Activated CD8-positive, alpha-beta memory T cell treated with anti-CD3 and anti-CD28 coated beads for 4 hours (primary cell): ENCODE measurements at places on chromosomes 6 and 20.
A peak's percentile ranks its signal among the peaks of the same experiment; 100 is the strongest.

- DNase-seq: peak; percentile 47
Observed at GRCh38 chr20:45971425-45971674, 653 bp downstream of the ZNF335 start.

DNA sequence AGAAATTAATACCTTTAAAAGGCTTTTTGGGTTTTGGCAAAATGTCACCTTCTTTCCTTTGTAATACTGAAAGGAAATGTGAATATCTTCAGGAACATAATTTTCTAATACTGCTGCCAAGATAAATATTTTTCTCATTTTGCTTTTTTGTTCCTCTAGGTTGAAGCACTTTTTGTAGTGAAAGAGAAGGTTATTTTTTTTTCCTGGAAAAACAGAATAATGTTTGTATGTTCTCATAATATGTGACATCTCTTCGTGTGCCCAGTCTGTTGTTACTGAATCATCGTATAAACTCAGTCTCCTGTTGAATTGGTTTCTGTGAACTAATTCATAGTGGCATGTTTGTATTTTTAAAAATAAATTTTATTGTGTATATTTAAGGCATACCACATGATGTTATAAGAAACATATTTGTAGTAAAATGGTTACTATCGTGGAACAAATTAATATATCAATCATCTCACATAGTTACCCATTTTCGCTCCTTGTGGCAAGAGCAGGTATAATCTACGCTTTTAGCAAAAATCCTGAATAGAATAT lies 74.4 kb downstream of the SH3BGRL2 start:
- no peak for DNase-seq

DNA sequence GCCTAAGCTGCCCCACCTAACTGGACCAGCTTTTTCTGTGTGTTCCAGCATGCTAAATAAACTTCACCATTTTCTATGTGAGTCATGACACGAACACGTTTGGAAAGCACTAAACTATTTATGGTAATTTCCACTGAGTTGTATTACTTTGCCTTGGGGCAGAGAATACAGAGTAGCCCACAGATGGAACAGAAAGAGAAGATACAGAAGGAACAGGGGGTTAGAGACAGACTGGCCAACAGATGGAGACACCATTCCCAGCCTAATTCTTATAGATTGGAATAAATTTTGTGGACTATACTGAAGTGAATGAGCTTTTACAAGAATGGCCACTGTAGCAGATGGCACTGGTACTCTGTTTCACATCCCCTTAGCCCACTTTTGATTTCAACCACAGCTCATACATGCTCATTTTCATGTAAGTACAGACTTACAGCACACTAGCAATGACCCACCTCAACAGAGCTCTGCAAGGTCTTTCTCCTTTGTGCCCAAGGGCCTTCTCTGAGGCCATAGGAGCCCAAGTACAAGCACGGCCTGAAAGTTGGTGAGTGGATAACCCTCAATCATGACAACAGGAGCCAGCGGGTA lies 13.1 kb upstream of the NT5DC1 start:
- DNase-seq: no peak

DNA sequence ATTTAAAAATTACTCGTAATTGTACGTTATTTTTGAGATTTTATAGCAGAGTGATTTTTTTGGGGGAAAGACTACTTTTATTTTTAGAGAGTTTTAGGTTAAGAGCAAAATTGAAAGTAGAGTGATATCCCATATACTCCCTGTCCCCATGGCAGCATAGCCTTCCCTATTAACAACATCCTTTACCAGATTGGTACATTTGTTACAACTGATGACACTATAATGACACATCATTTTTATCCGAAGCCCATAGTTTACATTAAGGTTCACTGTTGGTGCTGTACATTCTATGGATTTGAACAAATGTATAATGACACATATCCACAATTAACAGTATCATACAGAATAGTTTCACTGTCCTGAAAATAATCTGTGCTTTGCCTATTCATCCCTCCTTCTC lies 1126.4 kb upstream of the CITED2 start:
- no peak for DNase-seq

DNA sequence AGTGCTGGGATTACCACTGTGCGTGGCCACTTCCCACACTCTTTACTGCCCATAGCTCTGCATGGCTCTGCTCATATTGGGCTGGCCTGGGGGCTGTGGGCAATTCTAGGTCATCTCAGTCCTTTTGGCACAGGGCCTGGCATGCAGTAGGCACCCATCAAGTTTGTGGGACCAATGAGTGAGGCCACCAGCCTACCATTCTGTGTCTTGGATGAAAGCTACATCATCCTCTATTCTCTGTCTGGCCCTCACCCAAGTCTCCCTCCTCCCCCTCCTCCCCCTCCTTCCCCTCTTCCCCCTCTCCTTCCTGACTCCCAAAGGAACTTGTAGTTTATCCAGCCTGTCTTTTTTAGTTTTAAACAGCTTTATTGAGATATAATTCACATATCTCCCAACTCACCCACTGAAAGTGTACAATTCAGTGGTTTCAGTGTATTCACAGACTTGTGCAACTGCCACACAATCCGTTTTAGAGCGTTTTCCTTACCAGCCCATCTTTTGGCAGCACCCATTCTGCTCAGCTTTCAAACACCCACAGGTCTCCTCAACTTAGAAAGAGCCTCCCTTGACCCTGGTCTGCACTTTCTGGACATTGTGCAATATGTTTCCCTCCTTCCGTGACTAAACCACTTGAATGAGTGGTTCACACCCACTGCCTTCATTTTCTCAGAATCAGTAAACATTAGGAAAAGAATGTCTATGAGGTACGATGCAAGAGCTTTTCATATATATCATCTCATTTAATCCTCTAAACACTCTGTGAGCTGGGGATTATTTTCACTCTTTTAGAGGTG lies 21.5 kb upstream of the MRPS18A start:
- DNase-seq: no peak

- no peak for DNase-seq
Observed at GRCh38 chr6:102581378-102582124, 1188.0 kb downstream of the GRIK2 start.

- no peak for DNase-seq
Observed at GRCh38 chr6:106279179-106279578, 46.4 kb downstream of the ATG5 start.

DNA sequence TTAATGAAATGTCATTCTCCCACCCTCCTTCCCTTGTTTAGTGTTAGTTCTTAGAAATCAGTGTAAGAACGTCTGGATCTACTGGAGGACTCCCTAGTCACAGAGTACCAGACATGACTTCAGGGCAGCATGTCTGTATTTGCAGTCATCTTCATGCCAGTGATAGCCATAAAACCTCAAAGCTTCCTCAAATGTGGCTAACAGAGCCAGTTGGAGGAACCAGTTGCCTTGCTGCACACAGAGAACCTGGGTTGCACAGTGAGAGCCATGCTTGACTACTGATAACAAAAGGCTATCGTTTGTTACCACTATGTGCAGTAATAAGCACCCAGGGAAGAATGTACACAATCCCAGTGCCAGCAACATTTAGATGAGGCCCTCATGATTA lies 20.1 kb downstream of the NT5E start:
- DNase-seq: no peak

DNA sequence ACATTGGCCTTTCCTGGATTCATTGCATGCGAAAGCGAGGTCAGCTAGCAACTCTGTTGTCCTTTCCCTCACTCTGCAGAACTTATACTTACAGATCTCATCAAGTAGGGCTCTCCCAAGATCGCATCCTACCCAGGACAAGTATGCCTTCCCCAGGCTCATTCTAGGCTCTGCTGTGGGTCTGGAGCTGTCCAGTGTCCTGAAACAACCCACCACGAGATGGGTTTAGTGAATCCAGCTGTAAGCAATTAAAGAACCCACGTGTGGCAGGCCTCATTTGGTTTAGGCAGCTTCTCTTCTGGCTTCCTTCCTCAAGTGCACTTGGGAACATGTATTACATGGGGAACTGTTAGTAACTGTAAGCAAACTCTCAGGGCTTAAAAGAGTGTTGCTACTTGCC lies 406.5 kb upstream of the CHD6 start:
- DNase-seq: no peak

GRCh38 chr6:161493576-161494118 lies 219.8 kb upstream of the AGPAT4 start:
- no peak for DNase-seq

GRCh38 chr20:15917283-15917682 lies 656.0 kb downstream of the KIF16B start:
- DNase-seq: no peak

DNA sequence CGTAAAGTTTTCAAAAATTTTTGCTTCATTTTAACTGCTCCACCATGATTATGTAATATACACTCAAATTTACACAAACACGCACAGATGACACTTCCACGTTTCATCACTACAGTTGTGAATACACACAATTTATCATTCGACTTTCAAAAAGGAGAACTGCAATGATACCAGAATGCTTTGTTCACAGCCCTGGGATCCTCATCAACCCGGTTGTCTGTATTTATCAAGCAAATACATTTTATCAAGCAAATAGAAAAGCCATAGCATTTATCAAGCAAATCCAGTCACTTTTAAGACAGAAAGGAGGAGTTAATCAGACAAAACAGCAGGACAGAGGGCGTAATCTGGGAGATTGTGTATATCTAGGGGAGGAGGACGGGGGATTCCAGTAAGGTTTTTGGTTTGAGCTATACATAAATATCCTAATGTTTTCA lies 20.3 kb upstream of the ABT1 start:
- DNase-seq: no peak

- no peak for DNase-seq
Observed at GRCh38 chr6:16759181-16759645, 2.0 kb downstream of the ATXN1 start.

DNA sequence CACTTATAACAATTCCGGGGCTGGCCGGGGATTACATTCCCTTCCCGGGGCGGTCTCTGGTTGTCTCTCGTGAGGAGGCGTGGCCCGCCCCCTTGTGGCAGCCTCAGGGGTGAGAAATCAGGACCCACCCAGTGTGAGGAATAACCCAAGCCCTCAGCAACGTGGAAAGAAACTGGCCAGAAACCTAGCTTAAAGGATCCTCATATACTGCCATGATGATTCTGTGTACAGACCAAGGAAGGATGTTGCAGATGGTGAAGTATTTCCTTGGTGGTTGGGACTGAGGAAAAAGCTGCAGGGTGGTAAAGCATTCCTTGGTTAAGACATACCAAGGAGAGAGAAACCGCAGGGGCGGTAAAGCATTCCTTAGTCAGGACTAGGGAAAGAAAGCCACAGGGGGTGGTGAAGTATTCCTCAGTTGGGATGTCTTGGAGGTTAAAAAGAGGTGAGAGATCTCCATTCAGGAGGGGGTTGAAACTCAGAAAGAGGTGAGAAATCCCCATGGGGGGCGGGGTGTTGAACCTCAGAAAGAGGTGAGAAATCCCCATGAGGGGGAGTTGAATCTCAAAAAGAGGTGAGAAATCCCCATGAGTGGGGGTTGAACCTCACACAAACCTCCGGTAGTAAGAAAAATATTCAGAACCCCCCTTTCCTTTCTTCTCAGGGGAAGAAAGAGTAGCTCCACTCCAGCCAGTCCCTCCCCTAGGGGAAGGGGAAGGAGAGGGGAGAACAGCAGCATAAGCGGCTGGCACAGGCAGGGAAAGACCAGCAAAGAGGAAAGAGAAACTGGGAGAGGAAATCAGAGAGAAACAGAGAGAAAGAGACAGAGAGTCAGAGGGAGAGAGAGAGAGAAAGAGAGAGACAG lies 238.1 kb downstream of the RNGTT start:
- no peak for DNase-seq

- no peak for DNase-seq
Observed at GRCh38 chr20:23381876-23382275, 19.9 kb downstream of the GZF1 start.

GRCh38 chr6:49342410-49342809 lies 120.6 kb downstream of the MMUT start:
- no peak for DNase-seq

- DNase-seq: no peak
Observed at GRCh38 chr20:51187261-51187660, 164.4 kb upstream of the KCNG1 start.

DNA sequence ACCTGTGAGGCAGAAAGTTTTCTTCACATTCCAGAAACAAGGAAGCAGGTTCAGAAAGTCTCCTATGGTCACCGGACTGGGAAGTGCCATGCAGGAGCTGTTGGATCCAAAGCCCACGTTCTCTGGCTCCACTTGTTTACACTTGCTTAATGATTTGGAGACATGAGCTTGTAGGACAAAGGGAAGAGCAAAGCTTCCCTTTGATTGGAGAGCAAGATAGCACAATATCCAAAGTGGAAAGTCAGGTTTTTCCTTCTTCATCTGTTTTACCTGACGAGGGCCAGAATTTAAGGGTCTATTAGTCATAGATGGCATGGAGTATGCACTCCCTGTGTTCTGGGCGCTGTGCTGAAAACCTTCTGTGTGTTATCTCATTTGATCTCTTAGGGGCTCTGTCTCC lies 81.2 kb downstream of the PDE7B start:
- no peak for DNase-seq

DNA sequence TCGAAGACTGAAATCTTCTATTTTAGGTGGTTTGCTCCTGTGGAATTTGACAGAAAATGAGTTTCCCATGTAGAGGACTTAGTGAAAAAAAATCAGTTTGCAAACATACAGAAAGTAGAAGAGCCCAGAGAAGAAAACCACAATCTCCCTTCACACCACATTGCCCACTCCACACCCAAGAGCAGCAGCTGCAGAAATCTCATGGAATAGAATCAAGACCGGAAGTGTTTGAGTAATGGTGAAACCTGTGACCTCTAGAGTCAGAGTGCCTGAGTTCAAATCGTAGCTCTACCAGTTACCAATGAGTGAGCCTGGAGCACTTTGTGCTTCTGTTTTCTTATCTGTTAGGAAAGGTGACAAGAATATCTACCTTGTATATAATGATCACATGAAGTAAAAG lies 4.6 kb downstream of the SIRPG start:
- no peak for DNase-seq

DNA sequence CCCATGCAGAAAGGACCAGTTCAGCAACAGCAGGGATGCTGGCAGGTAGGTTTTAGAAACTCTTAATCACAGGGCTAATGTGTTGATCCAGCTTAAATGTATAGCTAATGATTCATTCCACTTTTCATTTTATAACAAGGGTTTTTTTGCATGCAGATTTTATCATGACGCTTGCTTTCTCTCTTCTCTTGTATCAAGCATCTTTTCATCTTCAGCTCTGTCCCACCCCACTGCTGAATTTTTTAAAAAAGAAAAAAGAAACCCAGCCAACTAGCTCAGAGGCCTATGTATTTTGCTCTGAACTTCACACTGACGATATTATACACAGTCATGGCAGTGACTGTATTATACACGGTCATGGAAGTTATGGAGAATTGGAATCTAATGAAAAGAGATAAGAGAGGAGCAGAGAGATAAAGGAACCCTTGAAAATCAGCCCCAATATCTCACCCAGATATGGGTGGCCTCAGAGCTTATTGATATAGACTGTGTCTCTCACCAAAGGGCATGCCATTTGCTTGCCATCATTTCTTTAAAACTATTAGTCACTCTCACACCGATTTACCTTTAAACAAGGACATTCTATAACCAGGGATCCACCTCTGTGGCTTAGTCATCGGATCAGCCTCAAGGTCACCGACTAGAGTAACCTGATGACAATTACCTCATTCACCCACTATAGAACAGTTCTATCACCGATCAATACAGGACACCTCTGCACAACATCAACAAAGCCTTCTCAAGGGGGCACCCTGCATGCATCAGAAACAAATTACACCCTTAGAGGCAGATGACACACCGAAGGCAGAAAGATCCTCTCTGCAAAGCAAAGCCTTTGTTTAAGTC lies 222.0 kb downstream of the ATXN1 start:
- no peak for DNase-seq
